ENCODE measurements at places on chromosomes 7 and 10.

- no peak for DNase-seq
Measured at GRCh38 chr10:106706127-106706526, 458.4 kb downstream of the SORCS1 start.

- no peak for DNase-seq
Measured at GRCh38 chr7:74362266-74362665, 73.1 kb downstream of the CLIP2 start.

DNA sequence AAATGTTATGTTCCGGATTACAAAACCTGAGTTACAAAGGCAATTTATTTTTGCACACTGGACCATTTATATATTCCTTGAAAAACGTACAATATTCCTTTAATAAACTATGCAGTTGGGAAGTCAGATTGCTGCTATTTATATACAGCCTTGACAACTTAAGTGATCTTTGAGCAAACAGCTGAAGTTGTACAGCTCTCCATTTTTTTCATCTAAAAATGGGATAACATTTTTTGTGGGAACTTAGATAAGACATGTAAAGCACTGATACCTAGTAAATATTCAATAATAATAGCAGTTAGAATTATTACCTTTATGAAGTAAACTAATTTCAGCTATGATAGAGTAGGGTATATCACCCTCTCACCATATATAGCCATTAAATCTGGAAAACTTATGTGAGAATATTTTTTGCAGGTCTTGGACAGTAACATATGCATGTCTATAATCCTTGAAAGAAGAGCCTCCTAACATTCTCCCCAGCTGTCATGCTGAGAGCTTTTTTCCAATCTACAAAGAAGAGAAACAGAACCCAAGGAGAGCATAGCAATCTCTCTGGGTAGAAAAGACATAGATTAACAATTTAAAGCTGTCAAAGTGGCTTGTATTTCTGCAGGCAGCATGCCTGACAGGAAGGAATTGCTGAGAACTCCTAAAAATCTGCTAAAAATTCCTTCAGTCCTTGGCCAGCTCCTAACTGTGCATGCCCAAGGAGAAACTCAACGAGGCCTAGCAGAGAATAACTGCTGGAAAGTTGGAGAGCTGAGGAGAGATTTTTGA, 326.0 kb downstream of the CRPPA start:
- no peak for DNase-seq

DNA sequence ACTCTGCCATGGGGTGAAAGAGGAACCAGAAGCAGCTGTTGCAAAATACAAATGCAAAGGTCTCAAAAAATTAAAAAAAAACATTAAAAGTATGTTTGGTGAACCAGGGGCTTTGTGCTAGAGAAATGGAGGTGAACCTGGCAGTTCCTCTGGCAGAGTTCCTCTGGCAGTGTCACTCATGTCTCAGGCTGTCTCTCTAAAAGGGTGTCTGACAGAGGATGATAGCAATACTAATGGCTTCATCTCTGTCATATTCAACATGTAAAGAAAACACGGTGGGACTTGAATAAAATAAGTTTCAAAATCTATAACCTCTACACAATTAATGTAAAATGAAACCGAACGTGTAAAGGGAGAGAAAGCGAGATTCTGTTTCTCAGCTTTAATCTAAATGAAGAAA, 375.7 kb upstream of the VWC2 start:
- no peak for DNase-seq

DNA sequence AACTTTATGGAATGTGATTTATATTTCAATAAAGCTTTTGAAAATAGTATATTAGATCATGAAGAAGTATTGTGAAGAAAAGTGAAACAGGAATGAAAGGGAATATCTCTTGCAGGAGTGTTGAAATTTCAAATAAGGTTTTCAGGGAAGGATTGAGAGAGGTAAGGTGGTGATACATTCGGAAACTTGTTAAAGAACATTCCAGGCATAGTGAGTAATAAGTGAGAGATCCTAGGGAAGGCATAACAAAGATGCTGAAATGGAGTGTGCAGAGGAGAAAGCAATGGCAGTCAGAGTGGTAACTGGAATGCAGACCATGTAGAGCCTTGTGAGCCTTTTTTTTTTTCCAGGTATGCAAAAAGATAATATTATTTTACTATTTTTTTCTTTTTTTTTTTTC, 4.1 kb downstream of the OR9A4 start:
- no peak for DNase-seq

DNA sequence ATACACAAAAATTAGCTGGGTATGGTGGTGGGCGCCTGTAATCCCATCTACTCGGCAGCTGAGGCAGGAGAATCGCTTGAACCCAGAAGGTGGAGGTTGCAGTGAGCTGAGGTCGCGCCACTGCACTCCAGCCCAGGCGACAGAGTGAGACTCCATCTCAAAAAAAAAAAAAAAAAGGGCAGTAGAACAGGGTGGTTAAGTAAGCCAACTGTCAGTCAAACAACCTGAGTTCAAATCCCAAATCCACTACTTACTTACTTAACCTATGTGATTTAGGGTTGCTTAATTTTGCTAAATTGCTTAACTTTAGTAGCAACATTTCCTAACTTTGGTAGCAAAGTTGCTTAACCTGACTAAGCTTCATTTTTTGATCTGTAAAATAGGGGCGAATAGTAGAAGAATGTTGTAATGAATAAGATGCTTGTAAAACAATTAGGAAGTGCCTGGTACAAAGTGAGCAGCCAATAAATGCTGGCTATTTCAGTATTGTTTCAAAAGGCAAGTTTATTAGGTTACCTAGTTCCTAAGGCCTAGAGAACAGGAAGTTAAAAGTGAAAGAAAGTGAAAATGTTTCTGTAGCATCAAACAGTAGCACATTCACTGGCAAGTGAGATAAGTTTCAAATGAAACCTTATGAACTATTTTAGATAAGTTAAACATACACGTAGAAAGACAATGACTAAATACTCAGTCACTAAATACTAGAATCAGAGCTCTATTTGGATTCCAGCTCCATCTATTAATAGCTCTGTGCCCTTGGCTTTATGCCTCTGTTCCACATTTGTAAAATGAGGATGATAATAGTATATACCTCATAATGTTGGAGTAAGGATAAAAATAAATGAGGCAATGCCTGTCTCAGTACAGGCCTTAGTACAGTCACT, 64.3 kb downstream of the HOXA1 start:
- DNase-seq, result no peak

- no peak for DNase-seq
Measured at GRCh38 chr10:83990126-83990525, 149.2 kb upstream of the GHITM start.

- no peak for DNase-seq
Measured at GRCh38 chr7:24659505-24659904, 86.3 kb downstream of the PALS2 start.

DNA sequence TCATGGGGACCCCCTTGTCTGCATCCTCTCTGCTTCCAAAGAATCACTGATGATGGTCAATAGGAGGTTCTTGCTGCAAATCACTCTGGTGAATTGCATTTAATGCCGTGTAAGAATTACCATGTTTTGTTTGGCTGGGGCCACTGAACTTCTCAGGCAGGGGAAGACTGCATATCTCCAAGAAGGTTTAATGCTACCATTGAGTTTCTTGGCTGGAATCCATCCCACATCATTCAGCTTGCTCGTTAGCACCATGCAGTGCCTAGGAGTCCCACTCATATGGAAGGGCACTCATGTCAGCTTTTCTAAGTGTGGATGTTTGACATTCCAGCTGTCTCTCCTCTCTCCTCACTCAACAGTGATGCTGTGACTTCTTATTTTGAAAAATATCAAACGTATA, 50.2 kb upstream of the BAMBI start:
- DNase-seq, result no peak

GRCh38 chr7:106277976-106278375, 6.8 kb downstream of the NAMPT start:
- DNase-seq, result no peak

- no peak for DNase-seq
Measured at GRCh38 chr10:97197030-97197500, 11.3 kb upstream of the SLIT1 start.

DNA sequence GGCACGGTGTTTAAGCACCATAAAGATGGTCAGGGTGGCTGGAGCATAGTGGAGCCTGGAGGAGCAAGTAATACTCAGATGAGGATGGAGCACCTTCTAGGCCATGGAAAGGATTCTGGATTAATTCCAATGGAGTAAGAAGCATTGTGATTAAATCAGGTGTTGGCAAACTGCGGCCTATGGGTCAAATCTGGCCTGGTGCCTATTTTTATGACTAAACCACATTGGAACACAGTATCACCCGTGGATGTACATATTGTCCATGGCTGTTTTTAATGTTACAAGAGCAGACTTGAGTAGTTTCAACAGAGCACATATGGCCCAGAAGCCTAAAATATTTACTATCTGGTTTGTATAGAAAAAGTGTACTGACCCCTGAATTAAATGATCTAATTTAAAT, 49.9 kb upstream of the TMEM248 start:
- no peak for DNase-seq

- DNase-seq, result no peak
Measured at GRCh38 chr7:79453266-79453557, 255 bp downstream of the MAGI2 start.

DNA sequence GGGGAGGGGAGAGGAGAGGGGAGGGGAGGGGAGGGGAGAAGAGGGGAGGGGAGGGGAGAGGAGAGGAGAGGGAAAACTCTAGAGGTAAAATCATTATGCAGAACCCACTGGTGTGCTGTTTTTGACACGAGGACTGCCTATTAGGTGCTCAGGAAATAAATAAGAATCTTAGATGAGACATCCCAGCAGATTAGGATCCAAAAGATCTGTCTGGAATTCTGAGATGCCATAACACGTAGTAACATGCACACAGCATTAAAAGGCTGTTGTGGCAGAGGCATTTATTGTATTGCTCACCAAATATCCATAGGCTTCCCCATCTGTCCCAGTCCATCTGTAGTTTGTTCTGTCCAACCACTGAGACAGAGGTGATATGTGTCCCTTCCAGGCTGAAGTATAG, 40.8 kb upstream of the KMT2E start:
- no peak for DNase-seq

DNA sequence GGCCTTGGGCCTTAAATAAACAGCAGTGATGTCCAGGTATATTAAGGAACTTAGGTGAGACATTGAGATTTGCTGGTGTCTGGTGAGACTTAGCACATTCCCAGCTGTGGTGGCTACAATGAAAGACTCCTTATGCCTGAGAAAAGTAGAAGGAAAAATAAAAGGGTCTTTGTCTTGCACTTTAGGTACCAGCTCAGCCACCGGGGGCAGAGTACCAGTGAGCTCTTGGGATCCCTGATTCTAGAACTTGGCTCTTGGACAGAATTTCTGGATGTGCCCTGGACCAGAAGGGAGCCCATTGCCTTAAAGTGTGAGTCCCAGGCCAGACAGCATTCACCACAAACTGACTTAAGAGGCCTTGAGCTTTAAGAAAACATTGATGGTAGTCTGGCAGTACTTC, 1038.7 kb downstream of the SORCS3 start:
- DNase-seq, result no peak

GRCh38 chr10:117170244-117170643, 27.0 kb upstream of the KCNK18 start:
- DNase-seq, result no peak

- no peak for DNase-seq
Measured at GRCh38 chr7:15855525-15856109, 169.1 kb upstream of the MEOX2 start.

- no peak for DNase-seq
Measured at GRCh38 chr7:124813994-124814798, 48.6 kb upstream of the GPR37 start.

DNA sequence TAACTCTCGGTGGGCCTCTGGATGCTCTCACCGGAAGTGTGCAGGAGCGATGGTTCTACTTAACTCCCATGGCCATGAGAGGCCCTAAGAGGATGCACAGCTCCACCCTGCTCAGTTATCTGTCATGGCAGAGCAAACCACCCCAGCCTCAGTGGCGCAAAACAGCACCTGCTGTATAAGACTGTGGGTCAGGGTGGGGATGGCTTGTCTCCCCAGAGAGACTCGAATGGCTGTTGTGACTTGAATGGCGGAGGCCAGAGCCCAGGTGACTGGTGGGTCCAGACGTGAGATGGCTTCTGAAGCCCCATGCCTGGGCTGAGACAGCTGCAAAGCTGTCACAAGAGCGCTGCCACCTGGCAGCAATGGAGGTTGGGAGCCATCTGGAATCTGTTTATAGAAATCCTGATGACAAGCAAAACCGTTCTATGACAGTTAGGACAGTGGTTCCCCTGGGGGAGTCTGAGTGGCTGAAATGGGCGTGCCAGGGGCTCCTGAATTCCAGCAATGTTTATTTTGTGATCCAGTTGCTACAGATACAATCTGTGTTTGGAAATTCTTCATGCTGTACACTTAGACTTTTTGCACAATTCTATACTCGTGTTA, 490.5 kb downstream of the TCERG1L start:
- no peak for DNase-seq

GRCh38 chr10:18401416-18402195, 249.8 kb downstream of the NSUN6 start:
- no peak for DNase-seq

DNA sequence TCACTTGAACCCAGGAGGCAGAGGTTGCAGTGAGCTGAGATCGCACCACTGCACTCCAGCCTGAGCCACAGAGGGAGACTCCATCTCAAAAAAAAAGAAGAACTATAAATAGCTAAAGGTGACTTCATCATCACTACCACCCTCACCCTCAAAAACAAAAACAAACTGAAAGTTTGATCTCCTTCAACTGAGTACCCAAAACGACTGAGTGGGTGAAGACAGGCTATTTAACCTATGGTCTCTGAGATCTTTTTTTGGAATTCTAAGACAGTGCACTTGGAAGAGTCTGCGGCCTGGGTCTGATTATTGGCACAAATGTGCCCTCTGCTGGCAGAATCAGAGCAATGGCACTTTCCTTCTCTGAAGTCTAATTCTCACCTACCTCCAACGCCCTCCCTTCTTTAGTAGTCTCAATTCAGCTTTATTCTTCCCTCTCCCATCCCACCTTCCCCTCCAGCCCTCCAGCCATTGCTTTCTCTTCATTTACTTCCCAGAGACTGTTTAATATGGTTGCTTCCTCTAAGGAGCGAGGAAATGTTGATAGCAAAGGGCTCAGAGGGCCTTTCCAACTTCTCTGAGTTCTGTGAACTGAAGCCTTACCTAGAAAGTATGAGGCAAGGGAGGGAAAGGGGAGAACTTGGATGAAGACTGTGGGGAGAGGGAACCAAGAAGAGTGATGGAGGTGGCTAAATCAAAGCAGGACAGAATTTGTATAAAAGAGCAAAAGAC, 2.9 kb upstream of the MYOZ1 start:
- DNase-seq, result peak; percentile 52

DNA sequence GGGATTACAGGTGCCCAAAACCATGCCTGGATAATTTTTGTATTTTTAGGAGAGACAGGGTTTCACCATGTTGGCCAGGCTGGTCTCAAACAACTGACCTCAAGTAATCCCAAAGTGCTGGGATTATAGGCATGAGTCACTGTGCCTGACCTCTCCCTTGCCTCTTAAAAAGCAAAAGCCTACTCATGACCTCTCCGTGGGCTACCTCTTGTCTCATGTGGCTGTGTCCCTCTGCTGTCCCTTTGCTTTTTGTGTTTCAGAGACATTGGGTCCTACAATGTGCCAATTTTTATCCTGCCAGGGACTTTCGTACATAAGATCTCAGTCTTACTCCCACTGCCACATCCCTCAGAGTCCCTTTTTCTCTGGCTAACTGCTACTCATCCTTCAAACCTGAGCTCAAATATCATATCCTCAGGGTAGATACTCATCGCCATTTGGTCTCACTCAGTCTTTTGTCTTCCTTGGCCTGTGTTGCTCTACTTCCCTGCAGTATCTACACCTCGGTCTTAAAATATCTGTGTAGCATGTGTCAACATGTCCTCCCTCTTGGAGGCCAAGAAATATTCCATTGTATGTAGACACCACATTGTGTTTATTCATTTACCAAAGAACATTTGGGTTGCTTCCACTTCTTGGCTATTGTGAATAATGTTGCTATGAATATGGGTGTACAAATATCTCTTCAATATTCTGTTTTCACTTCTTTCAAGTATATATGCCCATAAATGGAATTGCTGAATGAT, 465.0 kb upstream of the KLF6 start:
- DNase-seq, result no peak

Measured in activated CD4-positive, alpha-beta T cell treated with anti-CD3 and anti-CD28 coated beads, Interleukin-2, amount 50 U/mL, for 1 hour (primary cell).